NCI-H748 treated with DMSO at 0.1 percent for 48 hours (cell line): ENCODE measurements at places on chromosomes 11 and 22.

GRCh38 chr11:29124470-29124869 lies 892.4 kb downstream of the KCNA4 start:
- DNase-seq: no peak

- peak; percentile 32 for DNase-seq
These were observed 369 bp downstream of the XRRA1 start for GRCh38 chr11:74948546-74948897.

DNA sequence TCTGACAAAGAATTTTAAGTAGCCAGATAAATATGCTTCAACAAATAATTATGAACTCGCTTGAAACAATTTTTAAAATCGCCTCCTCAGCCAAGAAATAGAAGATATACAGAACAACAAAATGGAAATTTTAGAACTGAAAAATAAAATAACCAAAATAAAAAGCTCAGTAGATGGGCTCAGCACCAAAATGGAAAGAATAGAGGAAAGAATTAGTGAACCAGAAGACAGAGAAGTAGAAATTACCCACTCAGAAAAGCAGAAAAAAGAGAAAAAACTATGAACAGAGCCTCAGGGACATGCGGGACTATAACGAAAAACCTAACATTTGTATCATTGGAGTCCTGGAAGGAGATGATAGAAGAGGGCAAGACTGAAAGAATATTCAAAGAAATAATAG lies 7.4 kb downstream of the COMMD9 start:
- no peak for DNase-seq

GRCh38 chr11:79498667-79499066 lies 57.8 kb upstream of the TENM4 start:
- DNase-seq: no peak
